ENCODE measurements at places on chromosomes 1 and 21. TPM values are rescaled to one million over a fixed set of nuclear protein-coding genes. Genes with fewer than 3 reads are reported as not detected.

FMN2 gene
- polyA plus RNA-seq, result 6.9 TPM

- no peak for DNase-seq
Observed at GRCh38 chr1:247500865-247501264, 35.4 kb downstream of the OR2C3 start.

TNFSF18 gene
- polyA plus RNA-seq, result 0.12 TPM

- no peak for DNase-seq
Observed at GRCh38 chr1:229945795-229946194, 121.2 kb upstream of the GALNT2 start.

- peak; percentile 44 for DNase-seq
Observed at GRCh38 chr21:44845418-44846223, 27.8 kb upstream of the SUMO3 start.

GRCh38 chr1:203638950-203639349 lies 12.3 kb downstream of the ATP2B4 start:
- DNase-seq, result no peak

DNA sequence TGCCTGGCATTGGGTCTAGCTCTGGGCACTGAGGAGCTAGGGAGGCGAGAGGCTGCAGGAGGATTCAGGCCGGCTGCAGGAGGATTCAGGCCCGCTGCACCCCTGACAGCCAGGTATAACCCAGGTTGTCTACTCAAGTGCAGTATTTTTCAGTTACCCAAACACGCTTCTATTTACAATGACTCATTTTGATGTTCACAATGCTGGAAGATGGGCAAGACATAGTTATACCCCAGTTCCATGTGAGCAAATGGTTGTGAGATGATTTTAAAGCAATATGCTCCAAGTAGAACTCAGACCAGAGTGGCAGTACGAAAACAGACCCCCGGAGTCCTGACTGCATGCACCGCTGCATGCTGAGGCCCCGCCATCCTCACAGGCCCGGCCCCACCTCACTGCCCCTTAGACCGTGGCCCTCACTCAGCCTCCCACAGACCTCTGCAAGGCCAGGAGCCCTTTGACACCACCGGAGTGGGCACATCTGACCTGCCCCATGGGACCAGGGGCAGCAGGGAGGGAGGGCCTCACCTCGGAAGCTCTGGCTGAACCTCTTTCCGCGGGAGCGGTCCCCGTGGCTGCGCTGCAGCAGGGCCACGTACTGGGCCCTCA lies 553 bp downstream of the LEFTY1 start:
- DNase-seq, result no peak

AMPD1 gene
- polyA plus RNA-seq, result not detected

- no peak for DNase-seq
Observed at GRCh38 chr21:24205319-24205718, 1402.0 kb downstream of the MRPL39 start.

TMEM52 gene
- 1.1 TPM for polyA plus RNA-seq

DNA sequence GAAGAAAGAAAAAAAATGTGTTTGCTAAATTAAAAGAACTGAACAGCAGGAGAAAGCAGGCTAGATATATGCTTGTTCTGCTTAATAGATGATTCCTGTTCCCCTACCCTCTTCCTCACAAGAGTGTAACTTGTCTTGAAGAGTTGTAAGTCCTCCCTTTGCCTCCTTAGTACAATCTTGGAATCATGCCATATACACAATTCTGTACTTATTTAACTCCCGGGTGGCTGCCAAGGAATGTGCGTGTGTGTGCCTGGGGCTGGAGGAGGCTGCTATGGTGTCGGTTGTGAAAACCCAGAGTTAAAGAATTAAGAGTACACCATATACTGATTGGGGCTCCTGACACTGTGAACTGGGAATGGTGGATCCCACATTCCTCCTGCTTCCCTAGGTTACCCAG lies 194.2 kb downstream of the SIPA1L2 start:
- DNase-seq, result no peak

DNA sequence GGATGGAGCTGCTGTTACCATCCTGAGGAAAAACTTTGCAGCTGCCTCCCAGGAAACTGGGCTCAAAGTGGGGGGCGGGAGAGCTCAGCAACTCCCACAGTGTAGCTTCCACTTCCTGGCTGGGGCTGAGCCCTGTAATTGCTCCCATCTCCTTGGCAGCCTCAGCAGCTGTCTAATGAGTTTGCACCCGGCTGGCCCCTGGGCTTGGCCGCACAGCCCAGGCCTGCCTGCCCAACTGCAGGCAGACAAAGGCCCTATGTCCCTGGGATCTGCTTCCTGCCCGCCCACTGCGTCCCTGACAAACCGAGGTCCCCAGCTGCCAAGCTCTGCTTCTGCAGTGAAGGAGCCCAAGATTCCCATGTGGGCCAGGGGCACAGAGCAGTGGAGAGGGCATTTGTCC lies 30.1 kb downstream of the EDN2 start:
- no peak for DNase-seq

DNA sequence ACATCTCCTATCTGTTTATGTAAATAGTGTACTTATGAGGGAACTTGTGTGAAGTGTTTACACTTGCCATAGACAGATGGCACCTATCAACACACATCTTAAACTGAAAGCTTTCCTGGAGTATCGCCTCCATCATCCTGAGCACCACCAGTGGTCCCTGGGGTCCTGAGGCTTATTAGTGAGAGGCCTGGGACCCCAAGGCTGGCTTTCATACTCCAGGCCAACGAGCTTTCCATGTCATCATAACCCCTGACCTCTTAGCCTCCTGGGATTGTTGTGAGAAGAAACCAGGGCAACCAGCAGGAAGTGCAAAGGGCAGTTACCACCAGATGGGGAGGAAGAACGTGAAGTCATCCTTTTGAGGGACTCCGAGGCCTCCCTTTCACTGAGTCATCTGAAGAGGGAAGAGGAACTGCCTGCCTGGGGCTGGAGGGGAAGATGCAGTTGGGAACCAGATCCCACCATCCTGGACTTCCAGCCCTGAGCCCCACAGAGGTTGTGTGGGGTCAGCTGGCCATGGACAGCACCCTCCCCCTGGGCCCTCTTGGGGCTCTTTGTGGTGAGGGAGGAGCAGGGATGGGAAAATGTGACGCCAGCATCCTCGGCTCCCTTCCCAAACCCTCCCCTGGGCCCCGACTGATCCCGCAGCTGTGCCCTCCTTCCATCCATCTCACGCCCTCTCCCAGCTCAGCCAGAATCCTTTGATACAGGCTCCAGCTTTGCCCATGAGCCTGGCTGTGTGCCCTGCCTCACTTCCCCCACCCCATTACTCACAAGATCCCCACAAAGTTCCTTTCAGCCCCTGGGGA lies 5.8 kb downstream of the INKA2 start:
- no peak for DNase-seq

GRCh38 chr1:153444078-153444477 lies 16.4 kb downstream of the S100A7 start:
- DNase-seq, result no peak

GRCh38 chr1:30273456-30273855 lies 449.9 kb downstream of the MATN1 start:
- no peak for DNase-seq
